ENCODE measurements at places on chromosomes 4 and X. TPM values are rescaled to one million over a fixed set of nuclear protein-coding genes. Genes with fewer than 3 reads are reported as not detected.

- H3K27ac ChIP-seq: no peak overlapping the region
- H3K4me3 ChIP-seq: no peak overlapping the region
- DNase-seq: no peak
- H3K36me3 ChIP-seq: peaks cover 58% of the 10 kb centered on the region
Observed at GRCh38 chr4:1215141-1216075, 33.5 kb downstream of the CTBP1 start.

- no peak overlapping the region for H3K27ac ChIP-seq
- no peak overlapping the region for H3K4me3 ChIP-seq
- H3K4me1 ChIP-seq: no peaks in the 10 kb centered on the region
- H3K36me3 ChIP-seq: no peaks in the 10 kb centered on the region
- no peaks in the 10 kb centered on the region for H3K27me3 ChIP-seq
Observed at GRCh38 chr4:91116861-91117260, 989.7 kb downstream of the CCSER1 start.

DNA sequence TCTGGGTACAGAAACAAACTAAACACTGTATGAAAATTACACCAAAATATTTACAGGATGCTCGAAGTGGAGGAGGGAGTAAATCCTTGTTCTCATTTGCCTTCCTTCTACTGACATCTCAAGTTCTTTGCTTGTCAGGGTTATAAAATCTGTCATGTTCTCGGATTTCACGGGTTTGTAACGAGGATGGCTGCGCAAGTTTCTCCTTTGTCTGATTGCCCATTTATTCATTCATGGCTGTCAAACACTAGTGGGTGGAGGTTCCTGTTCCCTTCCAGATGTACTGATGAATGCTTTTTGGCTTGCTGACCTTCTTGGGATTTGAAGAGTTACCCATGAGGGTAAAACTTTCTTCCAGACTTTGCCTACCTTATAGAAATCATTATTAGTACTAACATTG is 206.9 kb downstream of the SPCS3 start:
- no peak overlapping the region for H3K27ac ChIP-seq
- no peaks in the 10 kb centered on the region for H3K36me3 ChIP-seq
- H3K4me1 ChIP-seq: no peaks in the 10 kb centered on the region

GRCh38 chr4:147844781-147845180 is 112.9 kb downstream of the ARHGAP10 start:
- H3K36me3 ChIP-seq: no peaks in the 10 kb centered on the region
- H3K27ac ChIP-seq: no peak overlapping the region
- DNase-seq: no peak
- no peak overlapping the region for H3K4me3 ChIP-seq
- peaks cover 22% of the 10 kb centered on the region for H3K4me1 ChIP-seq

DNA sequence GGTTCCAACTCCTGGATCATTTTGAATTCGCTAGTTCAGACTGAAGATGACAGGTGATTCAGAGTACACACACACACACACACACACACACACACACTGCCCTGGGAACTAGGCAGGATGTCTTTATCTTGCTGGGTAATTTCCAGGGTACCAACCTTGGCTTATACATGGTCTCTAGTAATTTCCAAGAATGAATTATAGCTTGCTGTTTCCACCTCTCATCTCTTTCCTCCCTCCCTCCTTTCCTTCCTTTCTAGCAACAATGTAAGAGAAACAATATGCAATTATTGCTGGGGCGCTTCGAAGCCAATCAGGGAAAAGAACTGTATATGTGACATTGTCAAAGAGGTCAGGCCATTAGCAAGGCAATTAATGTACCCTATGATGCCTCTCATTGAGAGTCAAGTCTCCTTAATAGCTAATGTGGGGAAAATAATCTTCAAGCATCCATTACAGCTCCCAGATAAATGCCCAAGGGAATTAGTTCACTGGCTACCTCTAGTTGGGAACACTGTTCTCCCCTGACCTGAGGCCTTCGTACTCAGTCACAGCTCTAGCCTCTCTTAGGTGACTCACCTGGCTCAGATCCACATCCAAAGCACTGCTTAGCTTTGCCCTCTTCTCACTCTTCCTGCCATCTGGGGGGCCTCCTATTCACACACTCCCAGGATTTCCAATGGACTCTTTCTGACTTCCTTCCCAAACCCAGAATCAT is 311.5 kb downstream of the PPP1R2C start:
- H3K4me1 ChIP-seq: no peaks in the 10 kb centered on the region
- no peak overlapping the region for H3K4me3 ChIP-seq
- DNase-seq: no peak
- no peaks in the 10 kb centered on the region for H3K27me3 ChIP-seq
- H3K36me3 ChIP-seq: no peaks in the 10 kb centered on the region

DNA sequence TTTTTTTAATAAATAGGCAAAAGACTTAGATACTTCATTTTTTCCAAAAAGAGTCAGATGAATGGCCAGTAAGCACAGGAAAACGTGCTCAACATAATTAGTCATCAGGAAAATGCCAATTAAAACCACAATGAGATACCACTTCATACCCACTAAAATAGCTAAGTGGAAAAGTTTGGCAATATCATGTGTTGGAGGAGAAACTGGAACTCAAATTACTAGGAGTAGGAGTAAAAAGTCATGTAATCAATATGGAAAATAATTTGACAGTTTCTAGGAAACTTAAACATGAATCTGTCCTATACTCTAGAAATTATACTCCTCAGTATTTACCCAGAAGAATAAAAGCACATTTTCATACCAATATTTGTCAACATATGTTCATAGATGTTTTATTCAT is 449.8 kb downstream of the INPP4B start:
- H3K27me3 ChIP-seq: no peaks in the 10 kb centered on the region
- H3K4me3 ChIP-seq: no peak overlapping the region
- DNase-seq: no peak
- no peaks in the 10 kb centered on the region for H3K4me1 ChIP-seq

- peaks cover 9% of the 10 kb centered on the region for H3K4me1 ChIP-seq
- H3K36me3 ChIP-seq: no peaks in the 10 kb centered on the region
- DNase-seq: no peak
Observed at GRCh38 chrX:130878350-130879341, 24.4 kb downstream of the ENOX2 start.

- H3K27me3 ChIP-seq: no peaks in the 10 kb centered on the region
- H3K4me3 ChIP-seq: no peak overlapping the region
- H3K4me1 ChIP-seq: peaks cover 2% of the 10 kb centered on the region
- DNase-seq: no peak
- H3K27ac ChIP-seq: no peak overlapping the region
- H3K36me3 ChIP-seq: no peaks in the 10 kb centered on the region
Observed at GRCh38 chr4:140081641-140082390, 72.2 kb downstream of the MAML3 start.

- H3K36me3 ChIP-seq: no peaks in the 10 kb centered on the region
- no peak overlapping the region for H3K4me3 ChIP-seq
Observed at GRCh38 chr4:57501720-57502119, 391.5 kb upstream of the IGFBP7 start.

- no peak overlapping the region for H3K27ac ChIP-seq
- H3K36me3 ChIP-seq: no peaks in the 10 kb centered on the region
- no peak overlapping the region for H3K4me3 ChIP-seq
Observed at GRCh38 chr4:138633580-138633904, 382.0 kb upstream of the NOCT start.

DNA sequence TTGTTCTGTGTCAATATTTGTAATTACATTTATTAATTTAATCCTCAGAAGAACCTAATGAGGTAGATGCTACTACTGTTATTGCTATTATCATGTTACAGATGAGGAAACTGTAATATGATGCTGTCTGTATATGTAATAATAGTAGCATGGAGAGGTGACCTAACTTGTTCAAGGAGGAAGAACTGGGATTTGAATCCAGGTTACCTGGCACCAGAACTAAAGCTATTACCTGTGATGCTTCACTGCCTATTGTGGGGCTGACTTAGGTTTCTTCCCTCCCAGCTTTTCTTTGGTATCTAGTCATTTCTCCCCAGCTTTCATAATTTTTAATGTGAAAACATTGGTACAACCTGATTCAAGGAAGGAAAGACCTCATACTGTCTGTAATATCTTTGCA is 43.6 kb downstream of the RAPGEF2 start:
- no peak for DNase-seq
- no peak overlapping the region for H3K4me3 ChIP-seq
- H3K27me3 ChIP-seq: no peaks in the 10 kb centered on the region
- H3K36me3 ChIP-seq: no peaks in the 10 kb centered on the region

DNA sequence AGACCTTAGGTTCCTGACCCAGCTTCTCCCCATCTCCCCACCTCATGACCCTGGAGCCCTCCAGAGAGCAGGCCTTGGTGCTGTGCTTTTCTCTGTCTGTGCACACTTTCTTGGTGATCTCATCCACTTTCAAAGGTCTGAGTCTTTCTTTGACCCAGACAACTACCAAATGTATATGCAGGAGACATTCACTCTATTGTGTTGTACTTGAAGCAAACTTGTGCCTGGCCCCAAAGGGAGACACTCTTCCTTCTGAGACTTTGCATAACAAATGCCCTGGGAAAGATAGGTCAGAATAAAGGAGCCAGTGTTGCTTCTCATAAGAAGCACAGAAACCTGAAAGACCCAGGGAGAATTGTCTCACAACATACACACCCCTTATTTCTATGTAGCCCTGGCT is 54.3 kb upstream of the TLR2 start:
- DNase-seq: no peak
- H3K36me3 ChIP-seq: peaks cover 88% of the 10 kb centered on the region
- no peaks in the 10 kb centered on the region for H3K4me1 ChIP-seq
- H3K27me3 ChIP-seq: no peaks in the 10 kb centered on the region
- no peak overlapping the region for H3K27ac ChIP-seq

GRCh38 chr4:79502081-79502480 is 94.1 kb upstream of the GK2 start:
- no peak overlapping the region for H3K27ac ChIP-seq
- no peak for DNase-seq
- no peak overlapping the region for H3K4me3 ChIP-seq

DNA sequence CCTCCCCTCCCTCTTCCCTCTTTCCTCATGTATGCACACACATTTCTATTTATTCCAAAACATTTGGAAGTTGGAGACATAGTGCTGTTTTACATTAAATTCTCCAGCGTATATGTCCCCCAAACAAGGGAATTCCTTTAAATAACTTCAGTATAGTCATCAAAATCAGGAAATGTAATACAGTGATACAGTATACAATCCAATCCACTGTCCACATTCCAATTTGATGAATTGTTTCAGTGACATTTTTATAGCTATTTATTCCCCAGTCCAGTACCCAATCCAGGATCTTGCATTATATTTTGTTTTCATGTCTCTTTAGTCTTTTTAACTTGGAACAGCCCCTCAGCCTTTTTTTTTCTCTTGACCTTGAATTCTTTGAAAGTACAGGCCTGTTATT is 233.0 kb downstream of the DKK2 start:
- no peak for DNase-seq
- H3K4me3 ChIP-seq: no peak overlapping the region
- no peaks in the 10 kb centered on the region for H3K27me3 ChIP-seq
- H3K27ac ChIP-seq: no peak overlapping the region
- H3K36me3 ChIP-seq: no peaks in the 10 kb centered on the region

GRCh38 chr4:108213723-108214122 is 45.0 kb upstream of the LEF1 start:
- H3K36me3 ChIP-seq: no peaks in the 10 kb centered on the region
- no peaks in the 10 kb centered on the region for H3K4me1 ChIP-seq
- no peaks in the 10 kb centered on the region for H3K27me3 ChIP-seq
- no peak overlapping the region for H3K4me3 ChIP-seq
- no peak for DNase-seq

GRCh38 chr4:122764821-122765215 is 32.3 kb downstream of the BBS12 start:
- no peaks in the 10 kb centered on the region for H3K27me3 ChIP-seq
- no peaks in the 10 kb centered on the region for H3K4me1 ChIP-seq
- DNase-seq: no peak
- H3K27ac ChIP-seq: no peak overlapping the region
- H3K36me3 ChIP-seq: no peaks in the 10 kb centered on the region

GRCh38 chrX:97400492-97400891 is 516.8 kb downstream of the RPA4 start:
- H3K4me1 ChIP-seq: no peaks in the 10 kb centered on the region
- no peaks in the 10 kb centered on the region for H3K27me3 ChIP-seq
- no peak overlapping the region for H3K4me3 ChIP-seq
- H3K36me3 ChIP-seq: no peaks in the 10 kb centered on the region
- no peak overlapping the region for H3K27ac ChIP-seq
- no peak for DNase-seq

DNA sequence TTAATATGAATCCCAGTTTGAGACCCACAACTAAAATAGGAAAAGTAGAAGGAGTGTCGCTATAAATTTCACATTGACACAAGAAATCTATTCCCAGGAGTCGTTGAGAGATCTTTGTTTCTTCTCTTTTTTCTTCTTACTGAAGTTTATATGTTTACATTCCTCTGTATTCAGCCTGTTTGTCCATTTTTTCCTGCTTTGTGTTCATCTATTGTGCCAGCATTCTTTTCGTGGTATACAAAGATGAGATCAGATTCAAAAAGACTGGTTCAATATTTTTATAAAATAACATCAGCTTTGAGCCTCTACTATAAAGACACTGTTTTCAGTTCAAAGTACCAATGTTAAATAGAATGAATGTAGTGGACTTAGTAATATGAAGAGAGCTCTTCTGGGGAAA is 95.4 kb upstream of the MYOZ2 start:
- peaks cover 19% of the 10 kb centered on the region for H3K4me1 ChIP-seq
- no peaks in the 10 kb centered on the region for H3K27me3 ChIP-seq
- H3K4me3 ChIP-seq: no peak overlapping the region
- no peaks in the 10 kb centered on the region for H3K36me3 ChIP-seq

GRCh38 chrX:133300591-133300990 is 82.4 kb upstream of the TFDP3 start:
- H3K27me3 ChIP-seq: no peaks in the 10 kb centered on the region
- no peak overlapping the region for H3K27ac ChIP-seq
- DNase-seq: no peak
- no peaks in the 10 kb centered on the region for H3K36me3 ChIP-seq
- no peak overlapping the region for H3K4me3 ChIP-seq

DNA sequence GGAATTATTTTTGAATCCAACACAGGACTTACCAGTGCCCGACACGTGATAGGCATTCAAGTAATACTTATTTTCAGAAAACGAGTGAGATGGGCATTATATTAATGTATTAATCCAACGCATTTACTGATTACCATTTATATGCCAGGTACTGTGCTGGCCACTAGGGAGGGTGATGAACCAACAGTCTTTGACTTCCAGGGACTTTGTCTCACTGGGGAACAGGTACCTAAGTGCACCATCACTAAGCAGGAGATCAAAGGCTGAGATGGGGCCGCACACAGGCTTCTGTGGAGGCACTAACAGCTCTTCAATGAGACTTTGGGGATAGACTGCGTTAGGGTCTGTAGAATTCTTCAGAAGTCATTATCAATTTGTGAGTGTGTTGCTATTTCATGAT is 5.7 kb upstream of the TADA2B start:
- H3K27ac ChIP-seq: no peak overlapping the region
- peaks cover 4% of the 10 kb centered on the region for H3K36me3 ChIP-seq
- no peak for DNase-seq

Gene ANKRD17
- 69.4 TPM for total RNA-seq

Gene AADAT
- 0.97 TPM for total RNA-seq

Gene PAK3
- 4.0 TPM for total RNA-seq

Gene GAGE1
- not detected for total RNA-seq

Gene TMEM154
- total RNA-seq: 121 TPM

Gene CXCL5
- total RNA-seq: not detected

Gene TDO2
- not detected for total RNA-seq
